ENCODE measurements at places on chromosomes 7 and 10.
A peak's percentile ranks its signal among the peaks of the same experiment; 100 is the strongest.

GRCh38 chr7:121366852-121367431 lies 29.2 kb downstream of the FAM3C start:
- peak; percentile 59 for DNase-seq

DNA sequence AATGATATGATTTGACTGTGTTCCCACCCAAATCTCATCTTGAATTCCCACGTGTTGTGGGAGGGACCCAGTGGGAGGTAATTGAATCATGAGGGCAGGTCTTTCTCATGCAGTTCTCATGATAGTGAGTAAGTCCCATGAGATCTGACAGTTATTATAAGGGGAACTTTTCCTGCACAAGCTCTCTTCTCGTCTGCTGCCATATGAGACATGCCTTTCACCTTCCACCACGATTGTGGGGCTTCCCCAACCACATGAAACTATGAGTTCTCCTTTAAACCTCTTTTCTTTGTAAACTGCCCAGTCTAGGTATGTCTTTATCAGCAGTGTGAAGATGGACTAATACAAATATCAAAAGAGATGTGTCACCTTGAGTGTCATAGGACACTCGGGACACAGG lies 502.7 kb upstream of the PODXL start:
- DNase-seq, result no peak

DNA sequence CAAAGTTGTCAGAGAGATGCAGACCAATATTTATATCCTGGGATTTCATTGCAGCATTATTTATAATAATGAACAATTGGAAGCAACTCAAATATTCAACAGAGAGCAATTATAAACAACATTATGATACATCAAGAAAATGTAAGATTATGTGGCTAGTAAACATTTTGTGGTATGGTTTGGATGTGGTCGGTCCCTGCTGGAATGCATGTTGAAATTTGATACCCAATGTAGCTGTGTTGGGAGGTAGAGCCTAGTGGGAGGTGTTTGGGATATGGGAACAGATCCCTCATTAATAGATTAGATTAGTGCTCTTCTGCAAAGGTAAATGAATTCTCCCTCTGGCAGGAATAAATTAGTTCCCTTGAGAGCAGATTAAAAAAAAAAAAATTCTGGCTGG lies 350.9 kb downstream of the ANKRD30A start:
- DNase-seq, result no peak

GRCh38 chr7:143385891-143386781 lies 5.0 kb downstream of the ZYX start:
- no peak for DNase-seq

GRCh38 chr7:924541-925231 lies 29.8 kb downstream of the ADAP1 start:
- DNase-seq, result no peak

DNA sequence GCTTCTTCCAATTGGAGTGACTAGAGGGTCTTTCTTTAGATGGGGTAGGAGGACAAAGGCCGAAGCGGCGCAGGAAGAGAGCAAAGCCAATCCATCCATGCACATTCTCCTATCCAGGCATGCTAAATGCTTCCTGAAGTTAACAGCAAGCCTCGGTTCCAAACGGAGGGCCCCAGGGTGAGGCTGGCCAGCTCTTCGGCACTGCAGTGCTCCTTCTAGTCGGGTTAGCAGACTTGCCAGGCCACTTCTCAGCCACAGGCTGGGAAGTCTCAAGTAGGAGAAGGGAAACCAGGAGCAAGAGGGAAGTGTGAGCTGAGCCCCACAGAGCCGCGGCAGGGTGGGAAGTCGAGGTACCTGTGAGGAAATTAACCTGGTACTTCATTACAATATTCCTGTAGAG lies 253.8 kb upstream of the INHBA start:
- no peak for DNase-seq

DNA sequence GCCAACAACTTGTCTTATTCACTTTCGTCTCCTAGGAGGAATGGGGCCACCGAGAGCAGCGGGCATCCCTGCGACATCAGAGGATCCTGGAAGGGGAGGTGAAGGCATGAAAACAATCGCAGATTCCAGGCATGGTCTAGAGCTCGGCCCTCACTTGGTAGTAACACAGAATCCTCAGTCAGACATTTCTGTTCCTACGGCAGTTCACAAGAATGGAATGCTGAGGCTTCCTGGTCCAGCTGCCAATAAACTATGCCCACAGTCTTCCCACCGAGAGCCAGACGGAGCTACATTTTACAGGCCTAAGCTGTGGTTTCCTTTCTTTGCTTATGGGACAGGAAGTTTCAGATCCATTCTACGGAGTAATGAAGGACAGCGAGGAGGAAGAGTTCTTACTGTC lies 75.8 kb downstream of the OR13A1 start:
- no peak for DNase-seq

- DNase-seq, result no peak
Measured at GRCh38 chr7:157056957-157057902, 46.8 kb upstream of the MNX1 start.

DNA sequence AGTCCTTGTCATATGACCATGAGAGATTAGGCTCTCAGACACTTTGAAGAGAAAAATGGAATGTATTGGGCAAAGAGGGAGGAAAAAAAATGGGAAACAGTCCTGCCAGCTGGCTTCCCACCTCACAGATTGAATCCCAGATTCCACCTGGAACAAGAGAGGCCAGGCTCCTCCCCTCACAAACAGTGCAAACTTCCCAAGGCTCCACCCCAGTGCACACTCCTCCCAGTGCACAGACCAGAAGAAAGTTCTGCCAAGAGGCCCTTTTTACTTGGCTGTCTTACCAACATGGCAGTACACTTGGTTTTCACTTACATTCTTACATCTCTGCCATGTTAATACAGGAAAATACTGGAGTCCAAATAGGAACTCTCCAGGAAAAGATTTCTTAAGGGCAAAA lies 202.3 kb downstream of the AHR start:
- no peak for DNase-seq

GRCh38 chr7:43872406-43873110 lies 3.2 kb upstream of the MRPS24 start:
- DNase-seq, result no peak

GRCh38 chr7:158414486-158414961 lies 173.1 kb downstream of the PTPRN2 start:
- DNase-seq, result no peak

DNA sequence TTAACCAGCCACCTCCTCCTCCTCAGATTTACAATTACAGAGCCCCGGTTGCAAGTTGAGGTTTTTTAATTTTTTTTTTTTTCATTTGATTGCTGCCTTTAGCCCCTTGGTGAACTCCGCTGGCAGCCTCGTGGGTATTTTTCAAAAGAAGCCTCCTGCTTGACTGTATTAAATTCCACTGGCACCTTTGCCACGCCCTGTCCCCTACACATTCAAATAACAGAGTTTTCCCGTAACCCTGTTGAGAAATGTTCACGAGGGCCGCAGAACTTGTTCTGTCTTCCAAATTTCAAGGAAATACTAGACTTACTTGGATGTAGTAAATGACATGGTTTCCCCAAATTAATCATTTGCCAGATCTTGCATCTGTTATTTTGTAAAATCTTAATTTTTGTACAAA lies 167.0 kb downstream of the ARID5B start:
- no peak for DNase-seq

- DNase-seq, result no peak
Measured at GRCh38 chr10:129179972-129180678, 286.9 kb upstream of the MGMT start.
